ENCODE measurements at places on chromosomes 2 and 18. TPM values are rescaled to one million over a fixed set of nuclear protein-coding genes. Genes with fewer than 3 reads are reported as not detected.

The PCARE gene
- total RNA-seq: not detected

- H3K4me3 ChIP-seq: no peak overlapping the region
- no peaks in the 10 kb centered on the region for H3K36me3 ChIP-seq
- H3K4me1 ChIP-seq: no peaks in the 10 kb centered on the region
- H3K27me3 ChIP-seq: peaks cover 16% of the 10 kb centered on the region
- no peak overlapping the region for H3K27ac ChIP-seq
These were observed 61.7 kb upstream of the EPC2 start for GRCh38 chr2:148582679-148583511.

GRCh38 chr18:28120828-28121515 is 56.0 kb downstream of the CDH2 start:
- peak overlapping the region; percentile 2 for H3K27ac ChIP-seq
- H3K4me3 ChIP-seq: no peak overlapping the region
- H3K27me3 ChIP-seq: no peaks in the 10 kb centered on the region
- H3K4me1 ChIP-seq: peaks cover 41% of the 10 kb centered on the region

The RETSAT gene
- total RNA-seq: 23.1 TPM

DNA sequence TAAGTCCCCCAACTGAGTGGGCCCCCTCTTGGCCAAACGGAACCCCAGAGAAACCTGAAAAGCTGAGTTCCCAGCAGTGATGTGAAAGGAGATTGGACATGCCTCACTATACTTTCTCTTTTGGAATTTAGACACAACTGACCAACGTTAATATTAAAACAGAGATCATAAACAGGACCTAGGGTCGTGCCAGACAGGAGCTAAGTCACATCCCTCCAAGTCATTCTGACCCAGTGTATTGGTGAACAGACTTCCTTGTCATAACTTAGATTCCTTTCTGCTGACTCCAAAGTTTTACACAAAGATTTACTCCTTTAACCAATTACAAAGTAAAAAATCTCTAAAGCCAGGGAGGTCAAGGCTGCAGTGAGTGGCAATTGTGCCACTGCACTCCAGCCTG is 46.9 kb downstream of the UXS1 start:
- peaks cover 12% of the 10 kb centered on the region for H3K36me3 ChIP-seq
- H3K4me1 ChIP-seq: no peaks in the 10 kb centered on the region
- no peak overlapping the region for H3K27ac ChIP-seq
- no peaks in the 10 kb centered on the region for H3K27me3 ChIP-seq
